ENCODE measurements at places on chromosomes 5 and 9.

GRCh38 chr5:15500325-15501001, 483 bp downstream of the FBXL7 start:
- DNase-seq, result no peak

GRCh38 chr9:126117631-126118030, 209.0 kb upstream of the MVB12B start:
- no peak for DNase-seq

DNA sequence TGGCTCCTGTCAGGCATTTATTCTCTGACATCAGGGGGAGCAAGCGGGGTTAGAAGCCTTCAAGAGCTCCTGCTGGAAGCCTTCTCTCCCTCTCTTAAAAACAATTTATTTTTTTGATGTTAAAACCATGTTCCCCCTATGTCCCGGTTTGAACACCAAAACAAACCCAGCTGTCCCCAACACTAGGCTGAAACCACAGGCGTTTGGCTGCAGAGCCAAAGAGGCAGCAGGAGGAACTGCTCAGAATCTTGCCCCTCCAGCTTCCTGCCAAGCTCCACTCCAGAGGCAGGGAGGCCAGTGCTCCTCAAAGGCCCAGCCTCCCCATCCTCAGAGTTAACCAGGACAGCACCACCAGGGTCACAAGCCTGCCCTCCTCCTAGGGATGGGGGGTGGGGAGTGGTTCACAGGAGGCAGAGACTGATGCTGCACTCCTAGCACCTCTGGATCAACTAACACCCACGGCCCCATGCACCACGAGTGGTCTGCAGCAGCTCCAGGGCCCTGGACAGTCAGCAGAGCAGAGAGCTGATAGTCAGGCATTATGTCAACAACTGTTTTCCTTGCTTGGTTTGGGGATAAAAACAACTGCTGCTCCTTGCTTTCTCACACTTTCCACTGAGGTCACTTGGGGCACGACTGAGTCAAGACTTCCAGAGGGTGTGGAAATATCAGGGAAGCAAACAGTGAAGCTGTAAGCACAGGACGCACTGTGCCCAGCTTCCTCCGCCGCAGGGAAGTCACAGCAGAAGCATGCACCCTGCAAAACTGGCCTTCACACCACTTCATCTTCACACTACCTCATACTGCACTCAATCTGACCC, 96.5 kb upstream of the ADRA1B start:
- no peak for DNase-seq

GRCh38 chr9:137682428-137683105, 63.8 kb downstream of the EHMT1 start:
- DNase-seq, result peak; percentile 81

DNA sequence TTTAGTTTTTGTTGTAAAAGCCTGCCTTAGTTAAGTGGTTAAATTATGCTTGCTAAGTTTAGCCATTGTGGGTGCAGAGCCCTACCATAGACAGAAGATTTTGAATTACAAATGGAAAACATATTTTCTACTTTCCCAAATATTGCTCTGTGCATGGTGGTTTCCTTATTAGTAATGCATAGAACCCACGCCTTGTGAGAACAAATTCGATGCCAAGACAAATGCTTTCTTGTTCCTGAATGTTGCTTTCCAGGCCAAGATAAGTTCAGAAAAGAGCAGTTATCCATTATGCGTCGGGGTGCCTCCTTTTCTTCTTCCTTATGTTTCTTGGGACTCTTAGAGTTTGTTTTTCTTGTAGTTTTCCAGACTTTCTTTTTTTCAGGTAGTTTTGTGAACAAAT, 31.0 kb upstream of the GARNL3 start:
- DNase-seq, result no peak

GRCh38 chr5:125134216-125135081, 388.0 kb upstream of the ZNF608 start:
- no peak for DNase-seq

DNA sequence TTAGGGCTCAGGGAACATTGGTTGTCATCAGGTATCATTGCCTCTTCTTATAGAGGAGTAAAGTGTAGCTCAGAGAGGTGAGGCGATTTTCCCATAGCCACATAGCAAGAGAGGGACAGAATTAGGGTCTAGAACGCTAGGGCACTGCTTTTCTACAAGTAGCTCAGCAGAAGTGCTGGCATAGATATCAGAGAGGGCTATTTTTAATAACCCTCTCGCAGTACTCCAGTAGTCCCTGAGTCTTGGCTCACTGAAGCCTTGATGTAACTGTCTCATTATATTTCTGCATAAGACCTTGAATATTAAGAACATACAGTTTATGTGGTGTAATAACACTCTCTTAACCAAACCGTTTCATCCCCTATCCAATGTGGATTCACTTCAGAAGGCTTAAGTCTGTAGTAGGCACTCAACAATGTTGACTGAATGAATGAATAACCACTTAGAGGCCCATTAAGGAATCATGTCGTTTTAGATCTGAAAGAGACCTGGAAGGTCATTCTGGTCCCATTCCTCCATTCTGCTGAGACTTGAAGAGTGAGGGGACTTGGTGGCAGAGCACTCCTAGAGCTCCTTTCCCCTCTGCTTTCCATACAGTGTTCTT, 4.7 kb upstream of the FRMPD1 start:
- peak; percentile 92 for DNase-seq

DNA sequence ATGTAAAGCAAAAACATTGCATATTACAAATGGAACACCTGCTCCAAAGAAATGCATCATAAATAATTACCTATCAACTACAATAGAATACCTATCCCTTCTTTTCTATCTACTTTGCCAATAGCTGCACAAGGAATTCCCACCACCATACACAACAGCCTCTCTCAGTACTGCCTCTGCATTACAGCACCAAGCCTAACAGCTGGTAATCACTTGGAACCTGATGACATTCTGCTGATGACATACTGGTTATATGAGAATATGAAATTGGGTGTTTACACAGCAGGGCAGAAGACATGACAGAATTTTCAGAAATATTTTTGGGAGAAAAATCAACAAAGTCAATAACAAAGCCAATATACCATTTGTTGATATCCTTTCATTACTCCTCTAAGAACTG, 43.2 kb downstream of the PSMB7 start:
- DNase-seq, result no peak

DNA sequence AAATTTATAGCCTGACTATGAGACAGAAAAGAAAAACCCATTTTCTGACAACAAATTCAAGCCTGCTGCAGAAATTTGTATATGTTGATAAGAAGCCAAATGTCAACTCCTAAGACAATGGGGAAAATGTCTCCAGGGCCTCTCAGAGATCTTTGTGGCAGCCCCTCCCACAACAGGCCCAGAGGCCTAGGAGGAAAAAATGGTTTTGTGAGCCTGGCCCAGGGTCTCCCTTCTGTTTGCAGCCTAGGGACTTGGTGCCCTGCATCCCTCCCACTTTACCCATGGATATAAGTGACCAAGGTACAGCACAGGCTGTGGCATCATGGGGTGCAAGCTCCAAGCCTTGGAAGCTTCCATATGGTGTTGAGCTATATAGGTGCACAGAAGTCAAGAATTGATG, 740.2 kb downstream of the SEMA5A start:
- no peak for DNase-seq

- DNase-seq, result no peak
Measured at GRCh38 chr5:168578006-168578405, 1.2 kb downstream of the PANK3 start.

DNA sequence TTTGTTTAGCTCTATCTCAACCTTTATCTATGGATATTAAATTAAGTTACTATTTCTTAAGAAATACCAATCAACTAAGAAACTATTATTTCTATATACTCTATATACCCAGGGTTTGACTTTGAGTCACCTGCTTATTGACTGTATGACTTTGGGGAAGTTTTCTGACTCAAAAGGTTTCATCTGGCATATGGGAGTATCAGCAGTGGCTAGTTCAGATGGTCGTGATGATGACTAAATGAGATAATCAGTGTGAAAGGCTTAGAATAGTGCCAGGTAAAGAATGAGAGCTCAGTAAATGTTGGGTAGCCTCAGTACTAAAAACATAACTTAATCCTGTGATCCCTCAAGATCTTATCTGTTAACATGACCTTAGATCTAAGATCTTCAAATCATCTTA, 179.7 kb upstream of the ISL1 start:
- no peak for DNase-seq

DNA sequence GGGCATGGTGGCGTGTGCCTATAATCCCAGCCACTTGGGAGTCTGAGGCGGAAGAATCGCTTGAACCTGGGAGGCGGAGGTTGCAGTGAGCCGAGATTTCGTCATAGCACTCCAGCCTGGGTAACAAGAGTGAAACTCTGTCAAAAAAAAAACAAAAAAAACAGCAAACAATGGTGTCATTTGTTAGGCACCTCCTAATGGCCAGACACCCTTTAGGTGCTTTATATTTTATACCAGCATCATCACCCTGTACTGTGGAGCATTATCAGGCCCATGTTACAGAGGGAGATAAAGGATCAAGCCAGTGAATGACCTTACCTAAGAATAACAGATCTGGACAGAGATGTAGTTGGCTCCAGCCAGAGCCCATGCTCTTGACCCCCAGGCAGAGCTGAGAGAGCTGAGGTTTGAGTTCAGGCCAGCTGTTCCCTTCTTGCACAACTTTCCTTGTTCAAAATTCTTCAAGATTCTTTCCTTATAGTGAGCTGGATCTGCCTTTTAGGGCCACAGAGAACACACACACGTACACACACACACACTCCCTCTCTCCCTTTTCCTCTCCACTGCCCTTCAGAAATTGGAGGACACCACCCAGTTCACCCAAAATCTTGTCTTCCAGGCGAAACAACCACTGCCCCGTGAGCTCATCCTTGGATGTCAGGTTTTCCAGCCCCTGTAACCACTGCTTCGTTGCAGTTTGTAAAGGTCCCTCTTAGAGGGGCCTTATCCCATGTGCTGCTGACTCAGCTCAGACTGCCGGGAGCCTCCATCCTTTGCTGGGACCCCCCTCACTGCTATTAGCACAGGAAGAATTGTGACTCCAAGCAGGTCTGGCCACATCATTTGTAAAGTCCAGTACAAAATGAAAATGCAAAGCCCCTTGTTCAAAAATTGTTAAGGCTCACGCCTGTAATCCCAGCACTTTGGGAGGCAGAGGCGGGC, 10.4 kb upstream of the PTGES start:
- no peak for DNase-seq

GRCh38 chr5:133130387-133131118, 78.7 kb downstream of the HSPA4 start:
- no peak for DNase-seq

DNA sequence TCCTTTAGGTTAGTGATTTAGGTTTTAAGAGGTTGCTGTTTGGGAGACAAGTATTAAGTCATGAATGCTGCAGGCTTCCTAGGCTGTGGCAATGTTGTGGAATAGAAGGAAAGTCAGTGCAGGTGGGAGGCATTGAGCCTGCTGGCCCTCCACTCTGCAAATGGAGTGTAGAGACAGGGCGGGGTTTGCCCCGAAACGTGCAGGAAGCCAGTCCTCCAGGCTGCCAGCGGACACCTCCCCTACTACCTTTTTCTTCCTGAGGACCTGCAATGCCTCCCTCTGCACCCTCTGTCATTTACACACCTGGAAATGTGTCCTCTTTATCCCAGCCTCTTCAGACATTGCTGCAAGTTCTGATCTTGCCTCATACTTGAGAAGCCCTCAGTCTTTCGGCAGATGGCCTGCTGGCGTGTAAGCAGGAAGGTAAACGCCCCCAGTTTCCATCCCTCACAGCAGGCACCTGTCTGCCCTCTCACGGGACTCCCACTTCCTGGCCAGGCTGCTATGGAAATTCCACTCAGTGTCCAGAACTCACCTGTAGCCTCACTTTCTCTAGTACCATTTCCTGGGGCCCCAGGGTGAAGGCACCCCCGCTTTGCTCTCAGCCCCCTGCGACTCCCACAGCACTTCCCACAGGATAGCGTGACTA, 81.6 kb upstream of the BOD1 start:
- DNase-seq, result peak; percentile 28

GRCh38 chr5:60102961-60103693, 209.6 kb upstream of the PDE4D start:
- no peak for DNase-seq

GRCh38 chr5:35369965-35370790, 139.9 kb upstream of the PRLR start:
- no peak for DNase-seq

DNA sequence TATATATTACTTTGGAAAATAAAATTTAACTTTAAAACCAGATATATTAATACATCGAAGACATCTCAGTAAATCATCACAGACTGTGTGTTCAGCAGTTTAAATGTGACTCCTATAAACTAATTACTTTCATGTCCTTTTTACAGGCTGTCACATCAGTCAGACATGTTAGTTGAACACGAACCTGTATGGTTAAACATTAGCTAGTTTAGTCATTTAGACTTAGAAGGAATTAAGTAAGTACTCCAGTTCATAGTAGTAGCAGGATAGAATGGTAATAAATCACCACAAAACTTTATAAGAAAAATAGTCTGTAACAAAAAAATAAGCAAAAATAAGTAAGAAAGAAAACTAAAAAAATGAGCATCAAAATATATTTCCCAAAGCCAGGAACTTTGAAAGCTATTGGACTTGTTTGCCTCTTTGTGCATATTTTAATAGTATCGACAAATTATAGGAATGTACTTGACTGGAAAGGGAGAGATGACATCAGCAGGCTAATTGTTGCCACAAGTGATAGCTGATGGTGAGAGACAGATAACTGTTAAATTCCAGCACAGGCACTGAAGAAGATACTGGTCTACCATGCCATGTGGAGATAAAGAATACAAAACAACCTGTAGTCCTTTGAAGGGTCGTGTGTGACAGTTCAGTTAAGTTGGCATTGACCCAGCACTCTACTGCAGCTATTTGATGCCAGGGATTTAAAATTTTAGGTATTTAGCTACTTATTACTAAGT, 83.9 kb downstream of the RIC1 start:
- DNase-seq, result no peak

All from DMS79 treated with DMSO at 0.1 percent for 48 hours (cell line).